ENCODE measurements at places on chromosomes 11 and 22. TPM values are rescaled to one million over a fixed set of nuclear protein-coding genes. Genes with fewer than 3 reads are reported as not detected.

DNA sequence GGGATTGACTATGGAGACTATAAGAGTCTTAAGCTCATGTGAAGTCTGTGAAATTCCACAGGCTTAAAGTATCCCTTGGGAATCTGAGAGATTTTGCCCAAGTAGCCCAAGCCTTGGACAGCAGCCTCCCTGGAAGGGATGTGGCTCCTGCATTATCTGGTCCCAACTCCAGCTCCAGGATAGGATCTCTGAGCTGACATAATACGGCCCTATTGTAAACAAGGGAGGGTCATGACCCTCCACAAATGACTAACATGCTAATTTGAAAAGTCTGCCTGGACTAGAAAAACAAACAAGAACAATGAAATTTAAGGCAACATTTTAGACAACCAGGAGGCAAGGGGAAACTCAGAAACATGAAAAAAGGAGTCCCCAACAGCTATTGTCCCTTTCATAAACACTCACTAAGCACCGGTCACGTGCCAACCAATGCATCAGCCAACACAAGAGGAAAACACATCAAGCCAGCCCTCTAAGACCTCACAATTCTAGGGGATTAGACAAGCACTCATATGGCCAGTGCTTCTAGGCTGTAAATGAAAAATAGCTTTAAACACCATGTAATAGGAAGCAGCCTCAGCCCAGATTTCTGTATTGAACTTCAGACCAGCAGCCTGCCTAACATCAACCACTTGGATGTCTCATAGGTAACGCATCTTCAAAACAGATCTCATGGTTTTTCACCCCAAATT, 101.2 kb upstream of the TIMP3 start:
- no peak for DNase-seq

GRCh38 chr11:131206671-131207070, 163.7 kb upstream of the NTM start:
- DNase-seq: no peak

GRCh38 chr11:134181707-134182106, 42.1 kb downstream of the NCAPD3 start:
- no peak for DNase-seq

SULT4A1 gene
- total RNA-seq: 0.37 TPM

GRCh38 chr11:112949781-112950575, 11.2 kb upstream of the NCAM1 start:
- no peak for DNase-seq

DNA sequence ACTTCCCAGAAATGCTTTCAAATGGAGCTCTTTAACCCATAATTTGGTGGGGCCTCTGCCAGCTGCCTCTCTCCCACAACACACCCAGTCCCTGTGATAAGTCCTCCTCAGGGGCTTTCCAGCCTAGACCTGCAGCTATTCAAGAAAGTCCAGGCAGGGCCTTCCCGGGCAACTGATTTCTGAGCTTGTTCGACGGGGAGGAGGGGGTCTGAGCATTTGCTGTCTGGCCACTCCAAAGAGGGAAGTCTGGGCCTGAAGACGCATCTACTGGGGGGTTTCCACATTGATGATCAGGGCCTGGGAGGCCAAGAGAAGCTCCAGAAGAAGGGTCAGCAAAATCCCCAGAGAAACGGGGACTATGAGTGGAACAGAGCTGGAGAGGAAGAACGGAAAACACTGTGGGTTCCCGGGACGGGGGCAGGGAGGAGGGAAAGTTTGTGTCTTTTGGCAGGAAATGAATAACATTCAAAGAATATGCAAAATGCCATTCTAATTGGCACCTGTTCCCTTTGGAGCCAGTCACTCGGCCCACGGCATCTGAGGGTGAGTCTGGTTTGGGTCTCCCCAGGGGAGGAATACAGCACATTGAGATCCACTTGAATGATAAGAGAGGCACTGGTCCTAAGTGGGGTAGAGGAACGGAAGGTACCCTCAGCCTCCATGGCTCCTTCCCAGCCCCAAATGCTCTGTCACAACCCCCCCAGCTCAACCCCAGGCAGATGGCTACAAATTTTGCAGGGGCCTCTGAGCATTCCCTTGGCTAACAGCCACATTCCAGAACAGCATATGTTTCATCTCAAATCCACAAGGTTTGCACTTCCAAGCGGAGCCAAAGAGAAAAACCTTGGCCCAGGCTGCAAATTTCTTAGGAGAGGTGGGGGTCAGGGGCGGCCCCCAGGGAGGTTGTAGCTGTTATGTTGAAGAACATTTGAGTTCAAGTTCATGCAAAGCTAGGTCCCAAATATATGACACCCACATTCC, 72.0 kb downstream of the RPUSD4 start:
- DNase-seq: no peak

GLB1L3 gene
- not detected for total RNA-seq

DNA sequence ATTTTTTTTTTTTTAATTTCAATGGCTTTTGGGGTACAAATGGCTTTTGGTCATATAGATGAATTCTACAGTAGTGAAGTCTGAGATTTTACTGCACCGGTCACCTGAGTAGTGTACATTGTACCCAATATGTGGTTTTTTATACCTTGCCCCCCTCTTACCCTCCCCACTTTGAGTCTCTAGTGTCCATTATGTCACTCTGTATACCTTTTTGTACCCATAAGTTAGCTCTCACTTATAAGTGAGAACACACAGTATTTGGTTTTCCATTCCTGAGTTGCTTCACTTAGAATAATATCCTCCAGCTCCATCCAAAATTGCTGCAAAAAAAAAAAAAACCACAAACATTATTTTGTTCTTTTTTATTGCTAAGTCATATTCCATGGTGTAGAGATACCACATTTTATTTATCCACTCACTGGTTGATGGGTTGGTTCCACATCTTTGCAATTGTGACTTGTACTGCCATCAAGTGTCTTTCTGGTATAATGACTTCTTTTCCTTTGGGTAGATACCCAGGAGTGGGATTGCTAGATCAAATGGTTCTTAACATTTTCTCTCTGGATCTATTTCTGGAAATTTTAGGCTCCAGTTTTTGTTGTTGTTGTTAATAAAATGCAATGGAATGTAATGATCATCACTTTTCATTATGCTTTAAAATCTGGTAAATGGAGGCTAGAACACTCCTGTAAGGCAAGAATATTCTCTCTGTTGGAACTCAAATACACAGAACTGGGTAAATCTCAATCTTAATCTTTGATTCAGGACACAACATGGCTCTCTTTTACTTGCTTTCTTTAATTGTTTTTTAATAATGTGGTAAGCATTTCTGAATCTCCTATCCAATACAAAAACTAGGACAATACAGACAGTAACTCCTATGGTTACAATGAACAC, 10.3 kb downstream of the NEAT1 start:
- no peak for DNase-seq

SCT gene
- not detected for total RNA-seq

ACAD8 gene
- total RNA-seq: 14.1 TPM

NLRP14 gene
- total RNA-seq: 0.50 TPM

- no peak for DNase-seq
Measured at GRCh38 chr11:1567721-1568100, 4.4 kb downstream of the DUSP8 start.

GRCh38 chr11:10319702-10320558, 15.1 kb downstream of the ADM start:
- no peak for DNase-seq

BET1L gene
- 7.6 TPM for total RNA-seq

- DNase-seq: no peak
Measured at GRCh38 chr22:36145881-36146280, 14.7 kb downstream of the APOL3 start.

DNA sequence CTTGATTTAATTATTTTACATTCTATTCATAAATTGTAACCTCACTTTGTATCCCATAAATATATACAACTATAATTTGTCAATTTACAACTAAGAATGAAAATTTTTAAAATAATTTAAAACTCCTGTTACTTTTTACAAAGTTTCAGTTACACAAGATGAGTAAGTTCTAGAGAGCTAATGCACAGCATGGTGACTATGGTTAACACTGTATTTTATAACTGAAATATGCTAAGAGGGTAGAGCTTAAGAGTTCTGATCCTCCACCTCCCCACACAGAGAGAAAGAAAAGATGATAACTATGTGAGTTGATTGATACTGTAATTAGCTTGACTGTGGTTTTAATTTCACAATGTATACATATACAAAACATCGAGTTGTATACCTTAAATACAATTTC, 412.5 kb upstream of the DDI1 start:
- DNase-seq: no peak

MRGPRX4 gene
- total RNA-seq: not detected

DNA sequence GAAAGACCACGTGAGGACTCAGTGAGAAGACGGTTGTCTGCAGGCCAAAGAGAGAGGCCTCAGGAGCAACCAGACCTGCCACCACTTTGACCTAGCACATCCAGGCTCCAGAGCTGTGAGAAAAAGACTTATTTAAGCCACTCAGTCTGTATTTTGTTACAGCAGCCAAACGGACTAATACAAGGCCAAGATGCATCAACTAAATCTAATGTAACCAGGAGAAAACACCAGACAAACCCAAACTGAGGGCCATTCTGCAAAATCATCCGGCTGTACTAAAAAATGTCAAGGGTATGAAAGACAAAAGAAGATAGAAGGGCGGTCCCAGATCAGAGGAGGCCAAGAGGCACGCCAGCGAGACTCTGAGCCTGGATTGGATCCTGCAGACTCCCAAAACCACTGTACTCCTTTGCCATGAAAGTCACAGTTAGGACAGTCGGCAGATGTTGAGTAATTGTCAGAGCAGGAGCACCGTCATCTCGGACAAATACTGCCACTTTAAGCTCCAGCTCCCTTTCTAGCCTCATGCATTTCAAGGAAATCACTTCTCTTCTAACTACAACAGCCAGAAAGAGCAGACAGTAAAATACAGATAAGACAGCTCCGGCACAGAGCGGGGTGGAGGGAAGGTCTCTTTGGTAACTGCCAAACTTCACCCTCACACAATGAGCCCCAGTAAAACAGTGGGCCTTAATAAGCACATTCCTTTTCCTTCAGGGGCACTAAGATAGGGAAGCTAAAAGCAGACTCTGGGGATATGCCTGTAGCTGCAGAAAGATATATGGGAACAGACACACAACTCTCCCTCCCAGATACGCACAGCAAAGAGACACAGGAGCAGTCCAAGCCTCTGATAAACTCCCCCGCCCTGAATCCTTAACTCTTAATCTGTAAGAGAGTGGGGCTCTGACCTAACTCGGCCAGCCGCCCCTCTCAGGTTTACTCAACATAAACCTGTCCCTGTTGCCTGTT, 3.5 kb upstream of the ZP1 start:
- DNase-seq: no peak

DNA sequence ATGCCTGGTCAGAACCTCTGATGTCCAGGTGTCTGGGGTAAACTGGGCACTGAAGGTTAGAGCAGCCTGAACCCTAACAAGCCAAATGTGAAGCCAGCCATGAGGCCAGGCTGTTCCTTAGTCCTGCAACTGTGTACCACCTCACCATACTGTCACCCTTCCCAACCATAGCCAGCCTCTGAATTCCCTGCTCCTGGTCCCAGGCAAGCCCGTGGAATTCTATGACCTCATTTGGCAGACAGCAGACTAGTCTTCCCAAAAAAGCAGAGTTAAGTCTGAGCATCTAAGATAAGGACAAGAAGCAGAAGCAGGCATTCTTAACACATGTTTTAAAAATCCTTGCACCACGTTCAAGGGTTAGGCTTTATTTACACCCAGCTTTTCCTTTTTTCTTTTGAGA, 134.8 kb downstream of the C11orf58 start:
- no peak for DNase-seq

- DNase-seq: peak; percentile 14
Measured at GRCh38 chr22:48952256-48953102, 875.2 kb downstream of the BRD1 start.

DNA sequence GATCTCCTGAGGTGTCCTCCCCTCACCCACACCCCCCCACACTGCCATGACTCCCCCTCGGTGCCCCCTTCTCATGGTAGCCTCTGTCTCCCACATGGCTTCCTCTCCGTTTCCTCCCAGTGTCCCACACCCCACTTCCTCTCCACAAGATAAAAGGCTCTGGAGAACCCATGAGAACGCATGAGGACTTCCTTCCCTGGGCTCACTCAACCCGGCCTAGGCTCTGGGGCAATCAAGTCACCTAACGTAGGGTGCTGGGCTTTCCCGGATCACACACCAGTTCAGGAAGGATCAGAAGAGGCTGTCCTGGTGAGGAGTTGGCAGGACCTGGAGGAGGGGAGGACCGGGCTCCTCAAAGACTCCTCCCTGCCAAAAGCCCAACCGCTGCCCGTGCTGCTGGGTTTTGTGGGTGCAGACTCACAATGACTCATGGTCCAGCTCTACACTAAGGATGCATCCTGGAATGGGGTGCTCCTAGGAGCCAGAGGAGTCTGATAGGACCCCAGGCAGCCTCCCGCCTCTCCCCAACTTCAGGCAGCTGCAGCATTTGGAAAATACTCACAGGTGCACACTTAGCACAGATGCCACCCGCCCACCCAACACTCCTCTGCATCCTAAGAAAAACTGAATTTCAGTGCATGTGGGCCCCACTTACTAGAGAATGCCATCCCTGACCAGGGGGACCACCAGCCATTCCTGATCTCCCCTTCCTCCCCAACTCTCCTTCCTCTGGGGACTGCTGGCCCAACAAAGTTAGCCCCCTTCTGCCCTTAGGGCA, 21.0 kb downstream of the SLC22A12 start:
- no peak for DNase-seq
